ENCODE measurements at places on chromosomes 16 and 17. TPM values are rescaled to one million over a fixed set of nuclear protein-coding genes. Genes with fewer than 3 reads are reported as not detected.

DNA sequence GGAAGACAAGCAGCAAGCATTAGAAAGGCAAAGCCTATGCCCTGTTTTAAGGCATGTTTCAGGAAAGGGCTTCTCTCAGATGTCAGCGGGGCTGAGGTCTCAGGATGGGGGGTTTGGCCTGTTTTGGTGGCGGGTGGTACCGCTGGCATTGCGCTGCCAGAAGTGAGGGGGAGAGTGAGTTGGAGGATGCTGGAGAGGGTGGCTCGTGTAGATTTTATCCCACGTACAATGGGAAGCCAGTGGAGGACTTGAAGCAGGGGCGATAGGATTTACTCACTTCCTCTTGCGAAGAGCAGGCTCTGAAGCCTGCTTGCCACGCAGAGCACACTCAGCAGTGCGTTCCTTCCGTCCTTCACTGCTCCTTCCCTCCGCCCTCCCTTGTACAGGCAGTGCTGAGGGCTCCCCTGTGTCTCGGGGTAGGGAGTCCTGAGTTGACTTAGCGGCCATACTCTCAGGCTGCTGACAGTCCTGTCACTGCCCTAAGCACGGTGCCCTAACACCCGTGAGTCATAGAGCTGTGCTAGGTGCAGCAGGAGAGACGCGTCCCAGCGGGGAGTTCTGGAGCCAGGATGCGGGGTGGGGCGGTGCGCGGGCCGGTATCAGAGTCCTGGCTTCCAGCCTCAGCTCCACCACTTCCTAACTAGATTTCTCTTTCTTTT lies 113.1 kb downstream of the SNX29 start:
- no peak for DNase-seq

ABCC11 gene
- total RNA-seq: not detected

GRCh38 chr17:39650121-39650579 lies 13.2 kb downstream of the STARD3 start:
- no peak for DNase-seq

DNA sequence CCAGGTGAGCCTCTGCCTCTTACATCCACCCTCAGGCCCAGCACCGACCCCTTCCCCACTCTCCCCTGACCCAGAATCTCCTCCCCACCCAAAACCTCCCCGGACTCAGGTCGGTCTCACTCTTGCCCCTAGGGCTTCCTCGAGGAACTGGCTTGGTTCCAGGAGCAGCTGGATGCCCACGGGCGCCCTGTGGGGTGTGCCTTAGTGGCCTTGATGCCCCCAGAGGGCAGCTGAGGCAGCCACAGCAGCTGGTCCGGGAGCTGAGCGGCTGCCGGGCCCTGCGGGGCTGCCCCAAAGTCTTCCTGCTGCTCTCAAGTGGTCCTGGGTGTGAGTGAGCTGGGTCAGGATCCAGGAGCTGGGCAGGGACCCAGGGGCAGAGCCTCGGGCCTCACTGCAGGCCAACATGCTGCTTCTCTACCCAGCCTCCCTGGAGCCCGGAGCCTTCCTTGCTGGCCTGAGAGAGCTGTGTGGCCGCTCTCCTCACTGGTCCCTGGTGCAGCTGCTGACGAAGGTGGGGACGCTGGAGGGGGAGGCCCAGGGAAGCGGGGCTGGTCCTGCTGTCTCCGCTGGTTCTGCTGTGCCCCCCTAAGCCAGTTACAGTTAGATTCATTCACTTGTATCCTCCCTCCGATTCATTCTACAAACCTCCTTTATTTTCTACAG lies 9.6 kb downstream of the ZNF213 start:
- DNase-seq: no peak

GRCh38 chr17:17204635-17205231 lies 1.4 kb downstream of the PLD6 start:
- no peak for DNase-seq

- DNase-seq: no peak
Measured at GRCh38 chr17:46011711-46012505, 12.9 kb downstream of the STH start.

DNA sequence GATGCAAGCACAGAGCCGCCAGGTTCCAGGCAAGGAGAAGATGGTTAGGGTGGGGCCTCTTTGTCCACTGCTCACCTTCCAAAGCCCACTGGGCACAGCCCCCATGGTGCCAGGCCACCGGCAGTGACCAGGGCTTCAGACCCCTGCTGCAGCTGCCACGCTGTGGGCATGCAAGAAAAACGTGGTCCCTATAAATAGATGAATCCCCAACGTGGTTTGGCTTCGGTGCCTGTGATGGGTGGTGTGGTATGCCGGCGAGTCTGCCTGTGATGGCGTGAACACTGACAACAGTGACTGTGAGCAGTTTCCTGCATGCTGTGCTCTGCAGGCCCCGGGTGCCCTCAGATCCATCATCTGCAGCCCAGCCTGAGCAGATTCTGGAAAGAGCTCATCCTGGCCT lies 36.6 kb downstream of the RAB11FIP4 start:
- no peak for DNase-seq

SF3B3 gene
- total RNA-seq: 91.3 TPM

DNA sequence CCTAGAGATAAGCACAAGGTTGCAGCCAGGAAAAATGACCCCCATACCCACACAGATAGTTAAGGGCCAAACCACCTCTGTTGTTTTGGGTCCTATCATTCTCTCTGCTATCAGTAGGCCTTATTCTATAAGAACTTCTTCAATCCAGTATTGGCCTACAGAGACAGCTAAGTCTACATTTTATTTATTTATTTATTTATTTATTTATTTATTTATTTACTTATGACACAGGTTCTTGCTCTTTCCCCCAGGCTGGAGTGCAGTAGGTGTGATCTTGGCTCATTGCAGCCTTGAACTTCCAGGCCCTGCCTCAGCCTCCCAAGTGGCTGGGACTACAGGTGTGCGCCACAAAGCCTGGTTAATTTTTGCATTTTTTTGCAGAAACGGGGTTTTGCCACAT lies 7.5 kb upstream of the MAPT start:
- no peak for DNase-seq

GRCh38 chr16:3216263-3216640 lies 18.7 kb downstream of the ZNF200 start:
- DNase-seq: no peak

DNA sequence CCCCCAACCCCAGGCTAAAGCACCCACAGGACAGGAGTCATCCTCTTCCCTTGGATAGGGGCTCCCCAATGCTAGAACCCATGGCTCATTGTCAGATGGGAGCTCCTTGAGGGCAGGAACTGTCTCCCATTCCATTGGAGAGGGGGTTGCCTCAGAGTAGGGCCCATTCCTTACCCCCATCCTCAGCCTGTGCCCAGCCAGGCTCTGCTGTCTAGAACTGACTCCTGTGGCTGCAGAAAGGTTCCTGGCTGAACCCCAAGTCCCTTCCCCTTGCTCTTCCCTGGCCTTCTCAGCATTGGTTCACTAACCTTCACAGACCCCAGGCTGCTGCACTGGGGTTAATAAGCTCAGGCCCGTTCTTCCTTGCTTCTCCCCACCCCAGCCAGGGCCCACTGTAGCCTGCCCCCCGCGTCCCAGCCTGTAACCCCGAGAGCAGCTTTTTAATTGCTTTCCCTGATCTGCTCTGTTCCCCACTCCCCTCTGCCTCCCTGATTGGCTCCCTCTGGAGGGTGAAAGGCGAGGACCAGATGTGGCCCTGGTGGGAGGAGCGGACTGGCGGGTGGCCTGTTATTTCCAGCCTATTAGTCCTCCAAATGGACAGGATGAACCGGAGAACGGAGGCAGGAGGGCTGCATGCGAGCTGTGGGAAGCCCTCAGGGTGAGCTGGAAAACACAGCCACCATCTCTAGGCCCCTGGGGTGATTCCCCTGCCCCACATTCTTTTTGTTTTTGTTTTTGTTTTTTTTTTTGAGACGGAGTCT lies 6.0 kb upstream of the GFAP start:
- DNase-seq: no peak

DNA sequence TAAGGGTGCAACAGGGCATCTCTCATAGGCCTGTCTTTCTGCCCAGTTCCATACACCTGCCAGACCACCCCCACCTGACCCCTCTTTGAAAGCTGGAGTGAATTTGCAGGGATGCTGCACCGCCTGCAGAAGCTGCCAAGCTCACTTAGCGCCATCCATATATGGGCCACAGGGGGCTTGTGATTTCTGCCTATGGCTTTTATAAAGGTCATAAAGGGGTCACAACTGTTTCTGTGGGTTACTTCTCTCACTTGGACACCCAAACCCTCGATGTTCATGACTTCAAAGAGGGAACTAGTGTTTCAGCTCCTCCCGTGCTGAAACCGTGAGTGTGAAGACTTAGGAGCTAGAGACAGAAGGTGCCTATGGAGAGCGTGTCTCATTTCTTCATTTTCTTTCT lies 23.9 kb upstream of the MEAK7 start:
- DNase-seq: no peak

DNA sequence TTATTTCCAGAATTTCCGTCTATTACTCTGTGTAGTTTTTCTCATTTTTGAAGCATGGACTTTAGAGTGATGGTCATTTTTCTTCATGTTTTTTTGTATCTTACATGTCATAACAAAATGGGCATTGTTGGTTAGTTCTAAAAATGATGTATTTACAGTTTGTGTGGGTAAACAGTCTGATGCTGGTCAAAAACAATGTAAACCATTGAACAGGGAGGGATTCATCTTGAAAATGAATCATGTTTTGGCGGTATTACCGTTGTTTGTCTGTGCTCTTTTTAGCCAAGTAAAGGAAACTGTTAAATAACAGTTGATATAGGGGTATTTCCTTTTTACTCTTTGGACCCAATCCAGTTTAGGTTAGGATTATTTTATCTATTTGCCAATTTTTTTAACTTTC lies 315.8 kb downstream of the BCAS3 start:
- DNase-seq: no peak

- no peak for DNase-seq
Measured at GRCh38 chr17:49775546-49776260, 11.8 kb upstream of the FAM117A start.

KRT13 gene
- total RNA-seq: 10,968 TPM

IQCK gene
- total RNA-seq: 19.2 TPM

Data from vagina (tissue), 2 donors.